Astrocyte (in vitro differentiated cells and primary cell): ENCODE measurements at places on chromosomes 12 and 14.

DNA sequence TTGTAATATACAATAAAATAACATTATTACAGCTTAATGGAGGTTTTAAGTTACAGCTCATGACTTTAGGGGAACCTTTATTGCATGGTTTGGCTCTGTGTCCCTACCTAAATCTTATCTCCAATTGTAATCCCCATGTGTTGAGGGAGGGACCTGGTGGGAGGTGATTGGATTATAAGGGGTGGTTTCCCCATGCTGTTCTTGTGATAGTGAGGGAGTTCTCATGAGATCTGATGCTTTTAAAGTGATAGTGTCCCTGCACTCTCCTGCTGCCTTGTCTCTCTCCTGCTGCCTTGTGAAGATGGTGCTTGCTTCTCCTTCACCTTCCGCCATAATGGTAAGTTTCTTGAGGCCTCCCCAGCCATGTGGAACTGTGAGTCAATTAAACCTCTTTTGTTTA is 132.1 kb upstream of the SYT1 start:
- DNase-seq = no peak

DNA sequence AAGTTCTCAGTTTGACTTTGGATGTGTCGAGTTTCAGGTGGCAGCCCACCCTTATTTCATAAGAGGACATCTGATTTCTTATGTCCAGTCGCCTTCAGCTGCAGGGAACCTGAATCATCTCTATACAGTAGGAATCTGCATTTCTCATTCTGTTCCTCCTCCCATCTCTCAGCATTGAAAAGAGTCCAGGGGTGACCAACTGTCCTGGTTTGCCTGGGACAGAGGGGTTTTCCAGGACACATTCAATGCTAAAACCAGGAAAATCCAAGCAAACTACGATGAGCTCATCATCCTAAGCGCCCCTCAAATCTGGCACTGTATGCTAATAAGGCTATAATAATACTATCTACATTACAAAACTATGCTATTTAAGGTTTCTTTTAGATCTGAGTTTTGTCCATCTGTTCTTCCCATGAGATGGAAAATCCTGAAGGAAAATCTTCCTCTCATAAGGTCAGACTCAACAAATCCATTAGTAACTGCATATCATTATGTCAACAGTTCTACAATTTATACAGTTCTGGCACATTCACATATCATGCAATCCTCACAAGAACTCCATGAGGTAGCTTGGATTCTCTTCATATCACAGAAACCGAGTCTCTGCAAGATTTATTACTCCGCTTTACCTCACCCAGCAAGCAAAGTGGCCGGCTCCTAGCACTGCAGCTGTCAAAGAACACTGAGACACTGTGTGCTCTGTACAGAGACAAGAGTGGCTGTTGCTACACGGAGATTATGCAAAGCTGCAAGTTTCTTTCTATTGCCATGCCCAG is 15.6 kb upstream of the CALM1 start:
- no peak for DNase-seq

- peak; percentile 12 for DNase-seq
These were observed 225.4 kb upstream of the CAND1 start for GRCh38 chr12:67043771-67044170.

DNA sequence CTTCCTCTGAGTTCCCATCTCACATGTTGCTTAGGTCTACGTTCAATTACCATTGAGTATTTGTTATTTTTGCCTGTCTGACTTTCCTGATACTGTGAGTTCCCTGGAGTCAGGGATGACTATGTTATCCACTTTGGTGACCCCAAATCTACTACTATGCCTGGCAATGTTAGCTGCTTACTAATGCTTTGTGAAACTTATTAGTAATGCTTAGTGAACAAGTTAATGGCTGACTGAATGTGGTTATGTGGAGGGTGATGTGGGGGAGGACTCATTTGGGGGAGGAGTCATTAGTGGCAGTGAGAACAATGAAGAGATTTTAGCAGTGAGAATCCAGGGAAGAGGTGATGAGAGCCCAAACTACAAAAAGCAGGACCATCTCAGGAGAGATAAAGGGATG is 121.6 kb downstream of the KTN1 start:
- peak; percentile 82 for DNase-seq

DNA sequence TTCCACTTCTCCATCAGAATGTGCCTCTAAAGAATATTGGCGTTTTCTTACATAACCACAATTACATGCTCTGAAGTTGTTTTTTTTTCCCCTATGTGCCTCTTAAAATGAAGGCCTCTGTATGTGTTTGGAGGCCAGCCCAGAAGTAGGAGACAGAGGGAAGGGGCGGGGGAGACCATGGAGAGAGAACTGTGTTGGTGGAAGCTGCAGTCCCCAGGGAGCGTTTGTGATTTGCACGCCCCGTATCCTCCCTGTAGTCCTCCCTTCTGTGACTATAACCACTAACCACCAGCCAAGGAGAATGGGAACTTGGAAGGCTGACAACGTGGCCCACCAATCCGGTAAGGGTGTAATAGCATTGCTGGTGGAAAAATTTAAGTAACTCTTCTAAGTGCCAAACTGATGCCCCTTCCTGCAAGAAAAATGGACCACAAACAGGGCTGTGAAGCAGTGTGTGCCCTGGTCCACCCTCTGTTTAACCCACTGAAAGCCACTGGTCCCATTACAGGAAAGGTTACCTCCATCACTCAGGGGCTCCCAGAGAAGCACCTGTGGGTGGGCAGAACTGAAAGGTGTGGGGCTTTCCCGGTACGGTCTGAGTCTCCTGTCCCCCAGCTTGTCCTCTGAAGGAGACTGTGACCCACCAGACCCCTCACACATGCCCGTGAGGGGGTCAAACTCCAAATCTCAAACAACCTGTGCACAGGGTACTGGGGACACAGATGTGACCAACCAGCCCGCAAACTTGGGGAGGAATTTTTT is 36.8 kb downstream of the CCDC88C start:
- DNase-seq = peak; percentile 50

DNA sequence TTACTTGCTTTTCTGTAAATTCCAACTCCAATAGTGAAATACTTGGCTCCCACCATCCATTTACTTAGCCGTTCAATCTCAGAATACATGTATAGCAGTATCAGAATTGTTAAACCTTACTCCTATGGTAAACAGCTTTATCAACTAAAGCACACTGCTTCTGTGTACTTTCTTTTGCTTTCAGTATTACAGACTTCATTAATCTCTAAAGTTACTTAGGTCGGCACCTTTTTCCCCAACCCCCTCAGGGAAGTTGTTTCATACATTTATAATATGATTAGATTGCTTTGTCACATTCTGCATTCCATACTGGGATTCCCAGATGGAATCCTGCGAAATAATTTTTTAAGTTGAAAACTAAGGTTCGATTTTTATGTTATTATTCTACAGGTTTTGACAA is 12.5 kb downstream of the AVPR1A start:
- no peak for DNase-seq

DNA sequence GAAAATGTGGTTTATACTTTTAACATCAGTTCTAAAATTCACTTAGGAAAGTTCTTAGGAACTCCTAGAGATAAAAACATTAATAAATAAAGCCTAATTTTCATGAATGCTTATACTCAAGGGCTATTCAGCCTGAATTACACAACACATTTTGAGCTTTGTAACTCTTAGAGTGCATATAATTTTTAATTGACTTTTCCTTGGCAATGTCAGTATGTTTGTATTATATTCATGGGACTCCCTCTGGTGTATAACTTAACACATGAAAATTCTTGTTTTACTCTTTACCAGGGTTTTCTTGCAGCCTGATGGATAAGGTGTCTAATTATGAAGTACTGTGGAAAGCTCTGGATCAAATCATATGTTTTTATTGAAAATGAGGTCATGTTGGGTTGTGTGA is 150.6 kb upstream of the HMGA2 start:
- peak; percentile 10 for DNase-seq

DNA sequence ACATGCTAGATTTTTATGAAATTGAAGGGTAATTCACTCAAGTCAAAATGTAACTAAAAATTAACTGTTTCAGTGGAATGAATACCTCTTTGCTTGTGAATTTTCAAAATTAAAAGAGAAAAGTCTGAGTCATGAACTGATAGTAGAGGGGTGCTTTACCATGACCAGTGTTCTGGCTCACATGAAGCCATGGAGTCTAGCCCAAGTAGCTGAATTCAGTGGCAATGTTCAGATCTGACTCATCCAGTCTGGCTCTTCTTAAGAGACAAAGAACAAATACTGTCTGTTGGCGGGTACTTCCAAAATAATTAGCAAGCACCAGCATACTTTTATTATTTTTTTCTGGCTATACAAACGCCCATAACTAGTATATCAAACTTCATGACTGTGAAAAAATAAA is 366.3 kb upstream of the GARIN6 start:
- DNase-seq = peak; percentile 62

DNA sequence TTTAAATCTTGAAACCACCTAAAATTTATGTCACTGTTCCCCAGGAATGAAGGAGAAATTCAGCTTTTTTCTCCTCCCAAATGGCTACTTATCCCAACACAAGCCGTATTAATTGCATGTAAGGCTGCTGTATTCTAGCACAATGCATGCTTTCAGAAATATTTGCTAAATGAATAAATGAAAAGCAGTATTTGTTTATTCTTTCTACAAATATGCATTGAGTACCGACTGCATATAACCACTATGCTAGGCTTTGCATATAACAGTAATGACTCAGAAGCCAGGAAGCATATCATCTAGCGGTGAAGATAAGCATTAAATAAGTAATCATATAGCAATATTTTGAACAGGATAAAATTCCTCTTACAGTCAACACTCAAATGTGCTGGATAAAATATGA is 5.7 kb upstream of the LRR1 start:
- peak; percentile 58 for DNase-seq

DNA sequence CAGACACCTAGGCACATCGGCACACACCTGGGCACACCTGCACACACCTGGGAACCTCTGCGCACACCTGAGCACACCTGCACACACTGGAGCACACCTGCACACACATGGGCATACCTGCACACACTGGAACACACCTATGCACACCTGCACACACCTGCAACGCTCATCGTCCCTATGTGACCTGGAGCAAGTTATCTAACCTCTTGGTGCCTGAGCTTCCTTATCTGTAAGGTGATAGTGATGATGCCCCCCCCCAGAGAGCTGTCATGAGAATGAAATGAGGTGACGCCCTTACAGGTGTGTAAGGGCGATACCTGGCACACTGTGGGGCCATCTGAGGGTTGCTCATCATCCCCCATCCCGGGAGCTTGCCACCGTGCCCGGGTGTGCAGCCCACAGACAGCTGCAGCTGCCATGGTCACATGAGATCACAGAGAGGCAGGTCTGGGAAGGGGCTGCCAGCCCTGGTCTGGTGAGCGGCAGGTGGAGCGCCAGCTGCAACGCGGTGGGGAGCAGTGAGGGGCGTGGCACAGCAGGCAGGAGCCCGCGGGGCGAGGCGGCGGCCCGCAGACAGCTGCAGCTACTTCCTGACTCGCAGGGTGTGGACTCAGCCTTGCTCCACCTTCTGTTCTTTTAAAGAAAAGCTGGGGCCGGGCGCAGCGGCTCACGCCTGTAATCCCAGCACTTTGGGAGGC is 59.9 kb upstream of the FBRSL1 start:
- no peak for DNase-seq

- no peak for DNase-seq
These were observed 46.0 kb downstream of the KCNK13 start for GRCh38 chr14:90107789-90108188.

- peak; percentile 100 for DNase-seq
These were observed 25.1 kb downstream of the MOK start for GRCh38 chr14:102279688-102280348.

DNA sequence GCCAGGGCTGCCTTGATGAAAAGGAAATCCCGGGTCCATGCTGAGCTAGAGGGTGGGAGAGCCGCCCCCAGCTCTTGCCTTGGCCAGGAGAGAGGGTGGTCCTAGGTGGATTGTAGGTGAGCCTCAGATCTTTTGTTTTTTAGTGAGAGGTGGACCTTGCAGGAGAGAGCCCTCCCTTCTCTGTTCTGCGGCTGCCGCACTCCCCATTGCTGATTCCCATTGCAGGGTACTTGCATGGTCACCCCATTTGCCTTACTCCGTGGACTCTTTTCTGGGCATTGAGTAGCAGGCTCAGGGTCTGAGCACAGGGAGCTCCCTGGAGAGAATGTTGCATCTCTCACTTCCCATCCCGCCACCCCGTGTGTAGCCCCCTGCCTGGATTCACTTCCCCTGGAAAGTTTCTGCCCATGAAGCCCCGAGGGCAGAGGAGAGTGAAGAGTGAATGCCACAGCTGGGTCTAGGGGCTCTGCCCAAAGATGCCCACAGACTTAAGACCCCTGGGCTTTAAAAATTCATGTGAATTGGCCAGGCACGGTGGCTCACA is 10.2 kb downstream of the VASH1 start:
- no peak for DNase-seq

- DNase-seq = peak; percentile 53
These were observed 10.1 kb upstream of the FBXO33 start for GRCh38 chr14:39442293-39442692.

- DNase-seq = no peak
These were observed 95.9 kb downstream of the SETD3 start for GRCh38 chr14:99384450-99385417.

DNA sequence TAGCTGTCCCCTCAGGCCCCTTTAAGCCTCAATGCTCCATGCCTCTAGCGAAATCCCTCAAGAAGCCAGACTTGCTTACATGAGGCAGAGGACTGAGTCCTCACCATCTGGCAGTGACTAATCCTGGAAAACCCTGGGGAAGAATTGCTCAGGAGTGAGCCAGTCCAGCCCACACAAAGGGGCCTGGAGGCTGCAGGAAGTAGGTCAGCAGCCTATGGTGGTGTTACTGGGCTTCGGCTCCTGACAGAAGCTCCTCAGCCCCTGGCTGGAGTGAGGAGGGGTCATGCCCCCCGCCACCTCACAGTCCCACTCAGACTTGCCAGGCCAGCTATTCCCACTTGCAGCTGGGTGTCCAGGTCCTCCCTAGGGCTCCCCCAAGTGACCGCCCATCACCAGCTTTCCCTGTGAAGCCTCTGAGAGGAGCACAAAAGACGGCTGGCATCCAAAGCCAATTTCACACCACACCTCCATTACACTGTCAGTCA is 250.5 kb downstream of the DPF3 start:
- peak; percentile 99 for DNase-seq

DNA sequence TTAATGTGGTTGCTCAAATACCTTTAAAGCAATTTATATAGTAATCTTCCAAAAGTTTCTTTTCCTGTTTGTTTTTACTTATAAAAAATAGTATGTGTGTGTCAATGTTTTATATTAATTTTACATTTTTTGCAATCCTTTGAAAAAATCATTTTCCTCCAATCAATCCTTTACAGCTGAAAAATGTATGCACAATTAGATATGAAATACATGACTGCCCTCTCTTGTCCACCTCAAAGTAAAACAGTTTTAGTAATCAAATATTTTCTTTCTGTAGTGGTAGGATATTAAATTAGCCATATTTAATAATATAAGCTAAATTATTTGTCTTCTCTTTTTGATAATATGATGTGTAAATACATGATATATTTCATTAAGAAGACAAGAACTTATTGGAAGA is 269.9 kb downstream of the ADAMTS20 start:
- DNase-seq = no peak

GRCh38 chr14:70655110-70655826 is 13.6 kb downstream of the TTC9 start:
- DNase-seq = no peak

DNA sequence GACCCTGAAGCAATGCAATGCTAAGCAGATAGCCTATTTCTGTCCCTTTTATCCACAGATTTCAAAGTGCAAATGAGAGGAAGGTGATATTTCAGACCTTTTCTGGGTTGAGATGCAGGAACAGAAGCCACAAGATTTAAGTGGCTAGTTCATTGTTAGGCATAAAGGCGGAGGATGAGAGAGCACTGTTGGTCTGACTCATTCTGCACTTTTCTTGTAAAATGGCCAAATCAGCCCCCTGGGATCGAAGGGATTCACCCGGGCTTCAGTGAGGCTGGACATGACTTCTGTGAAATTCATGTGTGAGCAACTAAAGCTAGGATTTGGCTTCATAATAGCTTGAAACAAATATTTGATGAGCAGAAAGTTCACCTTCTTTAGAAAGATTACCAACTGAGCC is 101.9 kb upstream of the OVCH1 start:
- no peak for DNase-seq
